ENCODE measurements at places on chromosomes 3 and 15.

- peak; percentile 21 for DNase-seq
Observed at GRCh38 chr3:192917028-192917403, 640 bp downstream of the MB21D2 start.

- no peak for DNase-seq
Observed at GRCh38 chr15:70558406-70559264, 204.7 kb downstream of the UACA start.

DNA sequence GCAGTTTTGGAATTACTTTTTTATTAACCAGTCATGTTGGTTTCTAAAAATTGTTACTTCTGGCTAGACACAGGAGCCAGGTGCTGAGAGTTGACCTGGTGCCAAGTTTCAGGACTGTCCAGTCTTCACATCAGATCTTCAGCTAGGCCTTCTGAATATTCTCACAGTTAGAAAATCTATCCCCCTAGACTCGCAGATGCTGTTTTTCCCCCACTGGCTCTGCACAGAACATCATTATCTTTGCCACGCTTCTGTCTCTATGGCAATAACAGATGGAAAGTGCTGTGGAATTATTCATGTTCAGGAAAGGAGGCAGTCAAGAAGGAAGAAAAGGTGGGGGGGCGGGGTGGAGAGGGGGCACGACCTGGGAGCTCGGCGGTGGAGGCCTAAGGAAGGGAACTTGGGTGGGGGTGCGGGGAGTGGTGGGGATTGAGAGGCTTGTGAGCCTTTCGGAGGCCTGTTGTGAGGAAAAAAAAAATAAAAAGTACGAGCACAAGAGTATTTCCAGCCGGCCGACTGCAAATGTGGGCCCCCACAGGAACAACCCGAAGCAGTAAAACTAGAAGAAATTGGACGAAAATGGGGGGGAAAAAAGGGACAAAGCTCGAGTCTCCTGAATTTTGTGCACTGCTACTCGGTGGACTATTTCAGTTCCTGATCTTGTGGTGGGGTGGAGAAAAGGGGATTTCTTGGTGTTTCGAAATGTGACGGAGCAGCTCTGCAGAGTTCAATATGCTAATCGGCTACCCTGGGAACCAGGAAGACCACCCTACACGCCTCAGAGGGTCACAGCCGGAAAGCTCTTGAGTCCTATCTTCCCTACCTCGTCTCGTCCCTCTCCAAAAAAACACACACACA is 1.5 kb upstream of the SKIL start:
- no peak for DNase-seq

- no peak for DNase-seq
Observed at GRCh38 chr3:122784436-122784835, 9.2 kb downstream of the HSPBAP1 start.

DNA sequence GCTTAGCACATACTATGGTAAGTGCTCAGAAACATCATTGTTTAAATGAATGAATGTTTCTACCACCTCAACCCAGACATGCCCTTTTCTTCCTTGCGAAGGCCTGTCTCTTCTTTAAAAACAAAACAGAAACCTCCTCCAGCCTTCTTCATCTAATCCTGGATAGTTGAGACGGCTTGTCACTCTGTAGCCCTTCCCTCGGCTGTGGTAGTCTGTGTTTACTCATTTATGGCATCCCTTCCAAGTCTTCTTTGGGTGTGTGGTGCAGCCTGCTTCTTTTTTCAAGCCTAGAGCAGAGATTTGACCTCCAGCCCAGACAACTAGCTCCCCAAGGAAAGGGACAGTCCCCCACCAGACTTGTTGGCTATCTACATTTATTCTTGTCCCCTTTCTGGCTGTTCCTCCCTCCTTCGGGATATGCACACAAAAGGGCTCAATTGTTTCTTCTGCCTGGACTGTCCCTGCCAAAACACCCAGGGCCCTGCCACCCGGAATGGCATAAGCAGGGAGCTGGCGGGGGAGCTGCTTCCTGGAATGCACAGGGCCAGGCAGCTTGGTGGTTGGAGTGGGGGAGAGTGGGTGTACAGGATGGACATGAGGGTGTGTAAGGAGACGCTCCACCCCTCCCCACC is 67.8 kb downstream of the ITGA11 start:
- no peak for DNase-seq

- no peak for DNase-seq
Observed at GRCh38 chr3:52645549-52645948, 40.2 kb downstream of the PBRM1 start.

GRCh38 chr3:54759166-54759565 is 168.7 kb downstream of the LRTM1 start:
- DNase-seq, result no peak

DNA sequence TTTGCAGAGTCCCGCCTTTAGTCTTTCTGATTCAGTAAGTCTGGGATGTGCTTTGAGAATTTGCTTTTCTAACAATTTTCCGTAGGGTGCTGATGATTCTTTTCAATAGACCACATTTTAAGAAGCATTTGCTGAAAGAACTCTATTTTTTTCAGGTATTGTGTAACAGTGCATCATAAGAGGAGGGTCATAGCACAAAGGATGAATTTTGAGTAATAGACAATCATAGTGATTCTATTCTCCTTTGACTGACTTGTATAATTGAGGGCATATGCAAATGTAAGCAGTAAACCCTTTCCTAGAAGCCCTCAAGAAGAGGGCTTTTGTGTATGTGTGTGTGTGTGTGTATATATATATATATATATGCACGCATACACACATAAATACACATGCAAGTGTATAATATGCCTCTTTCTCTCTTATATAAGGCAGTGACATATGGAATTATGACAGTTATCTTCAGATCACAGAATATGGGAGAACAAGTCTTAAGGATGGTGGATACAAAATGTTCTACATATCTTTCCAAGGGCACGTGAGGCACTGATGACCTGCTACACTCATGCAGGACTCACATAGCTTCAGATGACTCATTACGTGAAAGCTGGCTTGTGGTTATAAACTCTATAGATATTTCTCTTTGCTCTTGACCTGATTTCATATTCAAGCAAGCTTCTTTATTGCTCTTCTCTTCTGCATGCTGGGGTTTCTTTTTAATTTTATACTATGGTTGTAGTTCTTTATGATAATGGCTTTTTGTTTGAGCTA is 6.5 kb upstream of the PLSCR1 start:
- no peak for DNase-seq

- DNase-seq, result no peak
Observed at GRCh38 chr3:105349684-105350387, 16.9 kb upstream of the ALCAM start.

DNA sequence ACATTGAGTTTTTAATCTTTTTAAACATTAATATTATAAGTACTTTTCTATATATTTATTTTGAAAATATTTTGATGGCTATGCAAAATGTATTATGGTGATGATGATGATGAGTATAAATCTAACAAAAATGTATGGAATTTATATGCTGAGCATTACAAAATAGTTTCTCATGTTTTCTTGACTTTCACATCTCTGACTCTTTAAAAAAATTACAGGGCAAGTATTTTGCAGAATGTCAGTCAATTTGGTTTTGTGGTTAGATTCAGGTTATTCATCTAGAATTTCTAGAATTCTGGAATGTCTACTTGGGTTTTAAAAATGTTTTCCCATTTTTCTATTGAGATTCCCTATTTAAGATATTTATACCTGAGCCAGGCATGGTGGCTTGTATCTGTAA is 41.7 kb upstream of the ANP32A start:
- no peak for DNase-seq
